ENCODE measurements at places on chromosomes 11 and 22.

DNA sequence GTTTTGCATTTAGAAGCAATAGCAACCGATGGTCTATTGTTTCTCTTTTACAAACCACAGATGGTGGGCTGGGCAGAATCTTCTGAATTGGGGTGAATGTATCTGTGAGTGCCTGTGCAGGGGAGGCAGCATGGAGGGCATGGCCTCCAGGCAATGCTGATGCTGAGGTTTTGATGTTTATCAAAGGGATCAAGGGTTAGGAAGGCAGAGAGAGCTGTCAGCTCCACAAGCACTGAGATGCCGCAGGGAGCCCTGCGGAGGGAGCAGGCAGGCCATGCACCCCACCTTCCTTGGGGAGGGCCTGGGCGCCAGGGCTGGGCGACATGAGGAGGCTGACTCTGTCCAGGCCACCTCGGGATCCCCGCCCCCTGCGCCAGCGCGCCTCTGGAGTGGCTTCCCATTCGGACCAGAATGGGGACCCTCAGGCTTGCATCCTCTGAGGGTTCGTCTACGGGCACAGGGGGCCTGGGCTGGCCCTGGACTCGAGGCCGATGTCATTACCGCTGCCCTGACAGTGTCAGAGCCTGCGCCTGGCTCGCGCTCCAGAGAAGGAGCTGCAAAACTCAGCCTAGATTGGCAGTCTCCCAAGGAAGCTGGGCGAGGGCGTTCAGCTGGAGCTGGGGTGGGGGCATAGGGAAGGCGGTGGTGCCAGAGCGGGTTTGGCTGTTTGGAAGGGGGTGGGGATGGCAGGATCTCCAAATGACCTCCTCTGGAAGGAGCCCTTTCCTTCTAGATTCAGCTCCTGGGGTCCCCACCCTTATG, 13.9 kb upstream of the TH start:
- no peak for DNase-seq

DNA sequence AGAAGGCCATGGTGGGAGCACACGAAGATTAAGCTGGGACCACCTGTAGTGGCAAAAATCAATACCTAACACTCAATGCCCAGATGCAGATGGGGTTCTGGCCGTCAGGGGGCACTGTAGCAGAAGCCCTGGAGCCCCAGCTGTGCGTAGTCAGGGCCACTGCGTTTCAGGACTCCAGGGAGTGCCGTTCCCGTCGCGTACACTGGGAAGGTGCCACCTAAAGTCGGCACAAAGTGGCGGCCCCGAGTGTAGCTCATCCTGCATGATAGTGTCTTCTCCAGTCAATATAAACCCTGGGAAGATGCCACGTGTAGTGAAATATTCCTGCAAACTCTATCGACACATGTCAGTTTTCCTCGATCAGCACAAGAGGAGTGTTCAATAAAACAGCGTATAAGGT, 123.8 kb upstream of the NTM start:
- no peak for DNase-seq

DNA sequence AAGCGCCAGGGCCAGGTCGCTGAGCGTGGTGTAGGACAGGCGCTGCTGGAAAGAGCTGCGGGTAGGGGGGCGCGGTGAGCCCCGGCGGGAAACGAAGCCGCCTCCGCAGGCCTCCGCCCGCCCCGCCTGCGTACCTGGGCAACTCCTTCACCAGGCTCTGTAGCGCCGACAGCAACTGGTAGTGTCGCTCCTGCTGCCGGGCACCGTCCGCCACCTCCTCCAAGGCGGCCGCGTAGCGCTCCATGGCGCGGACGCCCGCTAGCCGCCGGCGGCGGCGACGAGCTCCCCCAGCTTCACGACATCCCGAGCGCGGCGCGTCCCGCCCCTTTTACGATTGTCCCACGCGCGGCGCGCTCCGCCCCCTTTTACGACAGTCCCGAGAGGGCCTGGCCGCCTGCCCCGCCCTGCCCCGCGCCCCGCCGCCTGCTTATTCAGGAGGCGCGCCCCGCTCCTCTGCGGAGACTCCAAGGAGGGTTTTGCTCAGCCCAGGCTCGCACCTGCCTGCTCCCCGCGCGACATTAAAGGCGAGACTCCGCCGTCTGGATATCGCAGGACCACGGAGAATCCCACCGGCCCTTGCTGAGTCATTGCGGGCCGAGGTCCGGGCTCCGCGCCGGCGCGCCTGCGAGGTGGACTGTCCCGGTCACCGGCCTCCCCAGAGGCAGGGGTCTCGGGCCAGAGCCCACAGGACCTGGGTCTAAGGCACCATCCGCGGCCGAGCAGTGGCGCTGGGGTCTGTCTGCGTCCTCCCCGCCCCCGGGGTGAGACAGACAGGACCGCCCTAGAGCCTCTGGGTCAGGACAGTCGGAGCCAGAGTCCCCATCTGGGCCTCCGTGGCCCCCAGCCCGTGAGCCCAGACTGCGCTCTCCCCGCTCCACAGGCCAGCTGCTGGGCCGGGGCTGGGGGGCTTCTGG, at the start of gene DGCR6L:
Gene DGCR6L (minus strand): TSS at position 316 of the 914 bp plus-strand sequence. CDS start 72 bp downstream, at position 244.
- peak; percentile 99 for DNase-seq

DNA sequence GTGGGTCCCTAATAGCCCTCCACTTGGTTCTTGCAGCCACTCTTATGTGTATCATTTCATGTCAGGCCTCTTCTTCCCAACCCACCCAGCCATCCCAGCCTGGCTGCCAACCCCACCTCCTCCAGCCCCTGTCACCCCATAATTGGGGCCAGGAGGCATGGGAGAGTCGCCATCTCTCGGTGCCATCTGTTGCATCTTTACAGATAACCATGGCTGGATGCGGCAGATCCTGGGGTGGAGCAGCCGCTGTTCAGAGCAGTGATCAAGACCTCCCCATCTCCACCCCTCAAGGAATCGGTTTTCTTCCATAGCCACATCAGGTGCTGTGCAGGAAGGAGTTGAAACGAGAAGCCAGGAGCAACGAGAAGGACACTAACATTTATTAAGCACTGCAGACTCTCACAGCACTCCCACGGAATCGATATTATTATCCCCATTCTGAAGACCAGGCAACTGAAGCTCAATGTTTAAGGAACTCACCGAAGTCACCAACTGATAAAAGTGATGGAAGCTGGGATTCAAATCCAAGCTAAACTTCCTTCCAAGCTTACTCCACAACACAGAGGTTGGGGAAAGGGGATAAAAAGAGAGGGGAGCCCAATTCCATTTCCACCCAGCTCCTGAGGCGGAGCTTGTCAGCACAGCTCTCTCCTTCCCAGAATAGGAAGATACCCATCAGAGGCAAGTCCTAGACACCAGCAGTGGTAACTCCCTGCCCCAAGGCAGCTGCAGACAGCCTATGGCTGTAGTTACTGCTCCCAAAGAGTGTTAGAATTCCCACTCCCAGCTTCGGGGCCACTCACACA, 2.7 kb downstream of the SLC43A1 start:
- no peak for DNase-seq

Data from activated CD8-positive, alpha-beta memory T cell treated with anti-CD3 and anti-CD28 coated beads for 24 hours (primary cell).